ENCODE measurements at places on chromosomes 12 and 14. TPM values are rescaled to one million over a fixed set of nuclear protein-coding genes. Genes with fewer than 3 reads are reported as not detected.

Gene SLC5A8
- polyA plus RNA-seq, result 31.7 TPM

- no peak for DNase-seq
Measured at GRCh38 chr12:122183588-122183940, 641 bp downstream of the LRRC43 start.

DNA sequence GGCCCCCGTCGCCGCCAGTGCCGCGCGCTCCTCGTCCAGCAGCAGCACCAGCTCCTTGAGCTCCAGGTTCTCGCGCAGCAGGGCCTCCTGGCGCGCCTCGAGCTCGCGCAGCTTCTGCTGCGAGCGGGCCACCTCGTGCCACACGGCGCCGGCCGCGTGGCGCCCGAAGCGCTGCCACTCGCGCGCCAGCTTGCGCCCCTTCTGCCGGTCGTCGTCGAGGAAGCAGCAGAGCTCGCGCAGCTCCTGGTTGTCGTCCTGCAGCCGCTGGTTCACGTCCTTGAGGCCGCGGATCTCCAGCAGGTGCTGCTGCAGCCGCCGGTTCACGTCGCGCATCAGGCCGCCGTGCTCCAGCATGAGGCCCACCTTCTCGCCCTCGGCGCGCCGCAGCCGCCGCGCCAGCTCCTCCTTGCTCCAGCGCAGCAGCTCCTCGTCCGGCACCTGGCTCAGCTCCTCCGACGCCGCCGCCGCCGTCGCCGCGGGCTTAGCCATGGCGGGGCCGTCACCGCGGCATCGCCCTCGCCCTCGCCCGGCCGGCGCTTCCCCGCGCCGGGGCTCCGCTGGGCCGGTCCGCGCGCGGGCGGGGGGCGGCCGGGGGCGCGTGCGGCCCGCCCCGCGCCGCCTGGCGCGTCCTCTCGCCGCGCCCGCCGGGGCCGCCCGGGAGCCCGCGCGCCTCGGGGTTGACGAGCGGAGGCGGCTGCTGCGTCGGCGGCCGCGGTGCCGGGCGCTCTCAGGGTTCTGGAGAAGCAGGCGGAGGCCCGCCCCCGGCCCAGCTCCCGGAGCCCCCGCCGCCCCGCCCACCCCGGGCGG is at the start of gene CCDC85C:
CCDC85C (minus strand) TSS at position 737 of the 807 bp plus-strand sequence; CDS start at position 489, 248 bp downstream.
- DNase-seq, result no peak

DNA sequence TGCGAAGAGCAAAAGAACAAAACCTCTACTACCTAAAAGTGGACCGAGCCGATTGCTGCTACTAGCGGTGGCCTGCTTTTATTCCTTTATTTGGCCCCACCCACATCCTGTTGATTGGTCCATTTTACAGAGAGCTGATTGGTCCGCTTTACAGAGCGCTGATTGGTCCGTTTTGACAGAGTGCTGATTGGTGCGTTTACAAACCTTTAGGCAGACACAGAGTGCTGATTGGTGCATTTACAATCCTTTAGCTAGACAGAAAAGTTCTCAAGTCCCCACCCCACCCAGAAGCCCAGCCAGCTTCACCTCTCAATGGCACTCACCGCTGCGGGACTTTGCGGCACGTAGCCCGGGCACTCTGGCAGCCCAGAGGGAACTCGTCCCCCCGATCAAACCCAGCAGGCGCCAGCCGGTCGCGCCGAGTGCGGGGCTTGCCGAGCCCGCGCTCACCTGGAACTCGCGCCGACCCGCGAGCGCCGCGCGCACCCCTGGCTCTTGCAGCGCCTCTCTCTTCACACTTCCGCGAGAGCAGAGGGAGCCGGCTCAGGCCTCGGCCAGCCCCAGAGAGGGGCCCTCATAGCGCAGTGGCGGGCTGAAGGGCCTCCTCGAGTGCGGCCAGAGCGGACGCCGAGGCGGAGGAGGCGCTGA is 8.7 kb upstream of the FGD4 start:
- no peak for DNase-seq

Gene NR2C1
- polyA plus RNA-seq, result 85.2 TPM

DNA sequence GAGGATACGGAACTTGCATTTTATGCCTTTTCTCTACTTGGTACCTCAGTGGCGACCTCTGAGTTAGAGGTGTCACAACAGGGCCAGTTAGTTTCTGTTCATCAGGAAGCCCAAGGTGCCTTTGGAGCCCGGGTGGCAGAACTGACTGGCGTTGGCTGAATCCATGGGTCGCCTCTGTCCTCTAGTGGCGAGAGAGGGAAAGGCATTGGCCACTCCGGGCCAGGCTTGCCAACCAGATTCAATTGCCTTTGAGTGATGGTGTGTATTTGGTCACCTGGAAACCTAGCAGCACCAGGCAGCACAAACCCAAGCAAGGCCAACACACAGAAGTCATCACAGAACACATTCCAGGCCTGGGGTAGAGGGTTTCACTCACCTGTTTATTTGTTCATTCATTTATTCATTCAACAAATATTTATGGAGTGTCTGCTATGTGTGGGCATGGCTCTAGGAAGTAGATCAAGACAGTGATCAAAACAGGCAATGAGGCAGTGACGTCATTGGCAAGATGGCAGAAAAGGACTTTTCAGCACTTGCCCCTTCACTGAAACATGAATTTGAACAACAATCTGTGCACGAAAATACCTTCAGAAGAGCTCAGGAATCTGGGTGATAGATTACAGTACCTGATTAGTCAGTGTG is 40.5 kb upstream of the KCNA5 start:
- peak; percentile 29 for DNase-seq

DNA sequence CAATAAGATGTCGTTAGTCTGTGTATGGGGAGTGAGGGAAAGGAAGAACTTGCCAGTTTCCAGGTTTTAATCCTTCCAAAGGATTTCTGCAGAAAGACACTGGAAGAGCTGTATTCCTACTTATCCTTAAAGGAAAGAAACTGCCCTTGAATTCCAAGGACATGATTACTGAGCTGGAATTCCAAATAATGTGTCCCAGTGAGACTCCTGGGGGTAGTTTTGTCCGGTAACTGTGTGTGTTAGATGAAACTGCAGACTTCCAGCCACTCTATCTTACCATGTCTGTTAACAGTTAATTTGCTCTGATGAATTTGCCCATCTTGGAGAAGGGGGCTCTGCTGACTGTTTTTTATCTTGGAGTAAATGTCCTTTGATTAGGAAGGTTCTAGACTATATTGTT is 33.0 kb downstream of the CKB start:
- DNase-seq, result no peak

DNA sequence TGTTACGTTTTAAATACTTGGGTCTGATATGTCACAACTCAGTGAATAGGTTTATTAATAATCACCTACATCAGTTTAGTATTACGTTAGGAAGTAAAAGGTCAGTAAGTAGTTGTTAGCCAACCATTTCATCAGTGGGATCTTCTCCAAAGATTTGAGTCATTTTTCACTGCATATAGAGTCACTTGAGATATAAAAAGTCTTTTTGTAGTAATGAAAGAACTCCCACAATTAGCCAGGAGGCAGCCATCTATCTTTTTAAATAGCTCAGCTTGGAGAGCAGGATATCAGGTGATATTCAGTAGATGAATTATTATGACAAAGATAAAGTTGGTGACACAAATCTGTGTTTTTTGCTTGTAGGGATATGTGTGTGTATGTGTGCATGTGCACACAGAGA is 309.3 kb downstream of the PDZRN4 start:
- DNase-seq, result no peak

DNA sequence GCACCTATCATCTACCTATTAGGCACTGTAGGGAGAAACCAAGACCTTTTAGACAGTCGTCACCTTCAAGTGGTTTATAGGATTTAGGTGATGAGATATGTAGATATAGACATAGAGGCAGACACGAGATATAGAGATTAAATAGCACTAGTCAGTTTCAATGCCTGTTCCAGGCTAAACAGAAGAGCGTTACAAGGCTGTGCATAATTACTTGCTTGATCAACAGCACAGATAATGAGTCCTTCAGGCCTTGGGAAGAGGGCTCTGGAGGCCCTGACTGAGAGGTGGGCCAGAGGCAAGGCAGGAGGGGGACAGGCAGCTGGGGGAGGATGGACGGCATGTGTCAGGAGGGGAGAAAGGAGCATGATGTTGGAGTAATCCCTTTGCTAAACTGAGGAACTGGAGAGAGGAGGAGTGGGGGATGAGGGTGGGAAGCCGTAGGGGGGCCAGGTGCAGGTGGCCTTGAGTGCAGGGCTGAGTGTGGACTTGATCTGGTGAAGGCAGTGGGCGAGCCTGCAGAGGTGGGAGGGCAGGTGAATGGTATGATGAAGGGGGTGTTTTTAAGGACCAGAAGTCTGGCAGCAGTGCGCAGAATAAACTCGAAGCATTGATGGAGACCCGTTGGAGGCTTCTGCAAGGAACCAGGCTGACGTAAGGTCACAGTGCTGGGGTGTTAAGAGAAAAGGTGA is 43.9 kb upstream of the ATP23 start:
- DNase-seq, result no peak

Gene DNAJC22
- polyA plus RNA-seq, result 26.4 TPM

Gene TMPRSS12
- polyA plus RNA-seq, result not detected

- no peak for DNase-seq
Measured at GRCh38 chr12:108210001-108210400, 80.9 kb downstream of the WSCD2 start.

Gene BEGAIN
- 1.2 TPM for polyA plus RNA-seq

DNA sequence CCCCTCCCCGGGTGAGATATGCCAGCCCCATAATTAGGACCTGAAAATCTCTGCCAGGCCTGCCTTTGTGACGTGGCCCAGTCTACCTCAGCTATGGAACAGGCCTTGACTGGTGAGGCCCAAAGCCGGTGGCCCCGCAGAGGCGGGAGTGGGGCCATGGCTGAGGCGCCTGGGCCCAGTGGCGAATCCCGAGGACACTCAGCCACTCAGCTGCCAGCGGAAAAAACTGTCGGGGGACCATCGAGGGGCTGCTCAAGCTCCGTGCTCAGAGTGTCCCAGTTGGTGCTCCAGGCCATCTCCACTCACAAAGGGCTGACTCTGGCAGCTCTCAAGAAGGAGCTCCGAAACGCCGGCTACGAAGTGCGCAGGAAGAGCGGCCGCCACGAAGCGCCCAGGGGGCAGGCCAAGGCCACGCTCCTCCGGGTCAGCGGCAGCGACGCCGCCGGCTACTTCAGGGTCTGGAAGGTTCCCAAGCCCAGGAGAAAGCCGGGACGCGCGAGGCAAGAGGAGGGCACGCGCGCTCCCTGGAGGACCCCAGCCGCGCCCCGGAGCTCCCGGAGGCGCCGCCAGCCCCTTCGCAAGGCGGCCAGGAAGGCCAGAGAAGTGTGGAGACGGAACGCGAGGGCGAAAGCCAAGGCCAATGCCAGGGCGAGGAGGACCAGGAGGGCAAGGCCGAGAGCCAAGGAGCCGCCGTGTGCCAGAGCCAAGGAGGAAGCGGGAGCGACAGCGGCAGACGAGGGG is 21.4 kb downstream of the ZNF641 start:
- no peak for DNase-seq

Gene METTL17
- 63.6 TPM for polyA plus RNA-seq

DNA sequence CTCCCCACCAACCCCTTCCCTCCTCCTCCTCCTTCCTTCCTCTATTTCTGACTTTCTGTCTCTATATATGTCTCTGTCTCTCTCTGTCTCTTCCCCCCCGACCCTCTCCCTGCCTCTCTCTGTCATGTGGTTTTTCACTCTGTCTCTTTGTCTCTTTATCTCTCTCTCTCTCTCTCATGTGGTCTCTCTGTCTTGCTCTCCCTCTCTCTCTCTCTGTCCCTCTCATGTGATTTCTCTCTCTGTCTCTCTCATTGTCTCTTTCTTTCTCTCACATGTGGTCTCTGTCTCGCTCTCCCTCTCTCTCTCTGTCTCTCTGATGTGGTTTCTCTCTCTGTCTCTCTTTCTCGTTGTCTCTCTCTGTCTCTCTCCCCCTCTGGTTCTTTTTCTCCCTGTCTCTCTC is 59.3 kb downstream of the PHETA1 start:
- no peak for DNase-seq

GRCh38 chr14:101032433-101032832 is 128.9 kb upstream of the RTL1 start:
- no peak for DNase-seq

Gene FAIM2
- 3.5 TPM for polyA plus RNA-seq

DNA sequence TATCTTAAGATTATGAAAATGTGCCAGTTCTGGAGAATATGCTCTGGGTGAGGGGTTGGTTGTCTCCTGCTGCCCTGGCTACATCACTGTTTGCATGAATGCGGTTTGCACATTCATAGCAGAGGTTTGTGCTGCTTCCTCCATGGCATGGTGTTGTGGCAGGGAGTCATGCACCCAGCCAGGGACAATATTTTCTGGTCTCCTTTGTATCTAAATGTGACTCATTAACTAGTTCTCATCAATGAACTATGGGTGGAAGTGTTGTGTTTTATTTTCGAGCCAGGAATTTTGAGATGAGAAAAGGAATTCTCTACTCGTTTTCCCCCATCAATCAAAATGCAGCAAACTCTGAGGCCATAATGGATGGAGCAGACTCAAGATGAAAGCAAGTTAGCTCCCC is 527.3 kb downstream of the SNAPC1 start:
- DNase-seq, result no peak

DNA sequence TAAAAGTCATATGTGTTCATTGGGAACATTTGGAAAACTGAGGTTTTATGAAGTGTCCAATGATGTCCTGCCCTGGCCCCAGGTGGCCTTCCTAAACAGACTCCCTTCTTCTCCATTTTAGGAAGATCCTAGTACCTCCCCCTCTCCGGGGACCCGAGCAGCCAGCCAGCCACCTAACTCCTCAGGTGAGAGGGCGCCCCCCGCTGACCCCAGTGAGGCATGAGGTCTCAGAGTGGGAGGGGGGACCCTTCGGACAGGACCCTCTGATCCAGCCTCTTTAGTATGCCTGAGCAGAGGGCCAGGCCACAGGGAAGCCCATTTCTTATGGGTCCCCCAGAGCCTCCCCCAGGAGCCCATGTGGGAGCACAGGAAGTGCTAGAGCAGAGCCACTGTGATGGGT is 23.7 kb downstream of the DEGS2 start:
- no peak for DNase-seq

DNA sequence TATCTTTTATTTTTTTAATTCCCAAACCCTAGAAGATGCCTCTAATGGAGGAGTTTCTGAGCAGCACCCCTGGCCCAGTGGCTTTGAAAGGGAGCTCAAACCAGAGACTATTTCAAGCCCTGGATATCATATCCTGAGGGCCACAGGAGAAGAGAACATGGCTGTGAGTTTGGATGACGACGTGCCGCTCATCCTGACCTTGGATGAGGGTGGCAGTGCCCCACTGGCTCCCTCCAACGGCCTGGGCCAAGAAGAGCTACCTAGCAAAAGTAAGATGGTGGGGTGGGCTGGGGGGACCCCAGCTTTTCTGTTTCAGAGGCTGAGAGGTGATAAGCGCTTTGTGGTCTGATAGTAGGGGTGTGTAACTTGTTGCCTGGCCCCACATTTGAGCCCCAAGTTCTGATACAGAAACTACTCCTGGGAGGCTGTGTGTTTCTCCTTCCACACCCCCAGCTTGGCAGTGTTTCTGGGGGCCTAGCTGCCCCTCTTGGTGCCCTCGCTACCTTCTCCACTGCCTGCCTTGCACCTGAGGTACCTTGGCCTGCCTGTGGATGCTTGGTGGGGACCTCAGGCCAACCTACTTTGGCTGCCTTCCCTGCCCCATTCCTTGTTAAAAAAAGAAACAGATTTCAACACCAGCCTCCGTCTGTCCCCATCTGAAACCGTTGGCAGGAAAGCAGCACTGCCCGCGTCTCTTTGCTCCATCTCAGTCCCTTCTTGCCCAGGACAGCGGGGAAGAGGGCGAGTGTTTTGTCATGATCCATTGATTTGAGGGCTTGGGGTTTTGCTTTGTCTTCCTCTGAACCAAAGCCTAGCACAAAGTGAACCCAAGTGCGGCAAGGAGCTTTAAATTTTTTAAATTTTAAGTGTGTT is 5.7 kb downstream of the TPCN1 start:
- DNase-seq, result no peak
